Right renal cortex interstitium (tissue), 3 donors: ENCODE measurements at places on chromosomes 16 and 17.

DNA sequence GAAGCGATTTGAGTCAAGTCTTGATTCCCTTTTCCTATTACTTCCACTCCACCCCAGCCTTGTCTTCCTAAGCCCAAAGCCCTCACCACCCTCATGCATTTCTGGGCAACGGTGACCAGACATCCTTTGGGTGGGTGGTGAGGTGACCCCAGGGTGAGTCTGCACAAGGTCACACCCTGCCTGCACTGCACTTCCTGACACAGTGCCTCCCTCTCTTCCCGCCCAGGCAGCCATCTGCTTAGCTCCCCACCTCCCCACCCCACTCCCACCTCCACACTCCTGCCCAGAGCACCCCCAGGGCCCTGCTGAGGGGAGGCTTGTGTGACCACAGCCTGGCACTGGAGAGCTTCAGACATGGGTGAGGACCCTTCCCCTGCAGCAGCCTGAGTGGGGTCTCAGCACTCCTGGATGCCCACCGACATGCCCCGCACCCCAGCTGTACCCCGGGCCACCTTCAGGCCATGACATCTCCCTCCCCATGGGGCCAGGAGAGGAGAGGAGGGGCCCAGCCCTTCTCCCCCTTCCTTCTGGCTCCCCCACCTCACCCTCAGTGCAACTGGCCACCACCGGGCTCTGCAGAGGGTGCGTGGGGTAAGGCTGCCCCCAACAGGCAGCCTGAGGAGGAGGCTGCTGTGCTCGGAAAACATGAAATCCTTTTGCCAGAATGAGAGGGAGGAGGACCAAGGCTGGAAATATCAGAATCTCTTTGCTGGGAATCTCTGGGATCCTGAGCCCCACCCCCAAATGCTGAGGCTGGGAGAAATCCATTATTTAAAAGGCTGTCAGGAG is 68.6 kb downstream of the CCT6B start:
- DNase-seq = no peak

- no peak for DNase-seq
Observed at GRCh38 chr17:7404737-7405349, 946 bp upstream of the TMEM256 start.

- no peak for DNase-seq
Observed at GRCh38 chr16:3488801-3489200, 6.5 kb downstream of the C16orf90 start.

DNA sequence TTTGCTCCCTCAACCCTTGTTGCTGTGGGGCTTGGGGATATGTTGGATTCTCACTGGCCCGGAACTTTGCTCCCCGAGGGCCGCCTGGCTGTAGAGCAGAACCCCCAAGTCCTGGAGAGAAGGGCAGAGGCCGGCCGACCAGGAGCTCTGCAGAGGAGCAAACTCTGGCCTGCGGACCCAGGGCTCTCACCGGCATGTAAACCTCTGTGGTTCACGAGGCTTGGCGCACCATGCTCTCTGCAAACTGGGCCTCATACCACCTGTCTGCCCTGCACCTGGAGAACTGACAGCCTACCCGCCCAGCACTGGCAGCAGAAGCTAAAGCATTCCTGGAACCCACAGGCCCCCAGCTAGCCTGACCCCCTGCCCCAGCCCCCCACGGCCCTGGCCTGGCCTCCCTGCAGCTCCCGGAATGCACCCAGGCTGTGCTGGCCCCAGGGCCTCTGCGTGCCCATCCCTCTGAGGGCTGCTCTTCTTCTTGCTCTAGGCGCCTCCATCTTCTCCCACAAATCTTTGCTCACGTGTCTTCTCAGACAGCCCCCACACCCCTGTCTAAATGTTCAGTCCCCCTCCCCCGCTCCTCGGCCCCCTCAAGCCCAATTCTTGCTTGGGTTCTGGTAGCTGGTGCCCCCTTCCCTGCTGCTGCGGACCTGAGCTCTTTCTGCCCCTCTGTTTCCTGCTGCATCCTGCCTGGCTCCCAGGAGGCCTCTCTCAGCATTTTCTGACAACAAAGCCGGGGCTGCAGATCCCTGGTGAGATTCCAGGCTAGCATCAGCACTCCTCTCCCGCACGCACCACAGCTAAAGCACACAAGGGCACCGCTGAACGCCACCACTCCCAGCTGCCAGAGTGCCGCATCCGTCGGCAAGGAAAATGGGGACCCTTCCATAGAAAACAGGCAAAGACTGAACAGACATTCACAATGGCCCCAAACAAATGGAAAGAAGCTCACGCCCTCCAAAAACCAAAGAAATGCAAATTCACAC is 23.3 kb downstream of the ACTG1 start:
- no peak for DNase-seq

DNA sequence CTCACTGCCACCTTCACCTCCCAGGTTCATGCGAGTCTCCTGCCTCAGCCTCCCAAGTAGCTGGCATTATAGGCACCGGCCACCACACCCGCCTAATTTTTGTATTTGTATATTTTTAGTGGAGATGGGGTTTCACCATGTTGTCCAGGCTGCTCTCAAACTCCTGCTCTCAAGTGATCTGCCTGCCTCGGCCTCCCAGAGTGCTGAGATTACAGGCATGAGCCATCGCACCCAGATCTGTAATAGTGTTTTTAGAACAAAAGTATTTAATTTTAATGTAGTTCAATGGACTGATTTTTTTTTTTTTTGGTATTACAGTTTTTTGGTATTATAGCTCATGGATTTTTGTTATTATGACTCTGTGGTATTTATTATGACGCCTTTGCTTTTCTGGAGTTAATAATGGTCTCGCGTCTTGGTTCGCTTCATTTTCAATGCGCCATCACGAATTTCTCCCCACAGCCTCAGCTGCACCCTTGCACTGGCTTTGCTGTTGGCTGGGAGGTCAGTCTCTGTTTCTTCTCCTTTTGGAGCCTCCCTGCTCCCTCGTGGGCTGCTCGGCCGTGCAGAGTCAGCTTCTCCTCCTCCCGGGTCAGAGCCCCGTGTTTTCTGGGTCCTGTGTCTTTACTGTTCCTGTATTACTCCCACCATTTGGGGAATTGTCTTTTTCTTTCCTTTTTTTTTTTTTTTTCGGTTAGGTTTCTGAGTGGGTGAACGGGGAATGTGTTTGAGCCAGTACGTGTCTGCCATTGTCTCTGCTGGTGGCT is 27.2 kb downstream of the BAIAP2 start:
- no peak for DNase-seq

GRCh38 chr17:72193391-72194106 is 72.7 kb downstream of the SOX9 start:
- no peak for DNase-seq

DNA sequence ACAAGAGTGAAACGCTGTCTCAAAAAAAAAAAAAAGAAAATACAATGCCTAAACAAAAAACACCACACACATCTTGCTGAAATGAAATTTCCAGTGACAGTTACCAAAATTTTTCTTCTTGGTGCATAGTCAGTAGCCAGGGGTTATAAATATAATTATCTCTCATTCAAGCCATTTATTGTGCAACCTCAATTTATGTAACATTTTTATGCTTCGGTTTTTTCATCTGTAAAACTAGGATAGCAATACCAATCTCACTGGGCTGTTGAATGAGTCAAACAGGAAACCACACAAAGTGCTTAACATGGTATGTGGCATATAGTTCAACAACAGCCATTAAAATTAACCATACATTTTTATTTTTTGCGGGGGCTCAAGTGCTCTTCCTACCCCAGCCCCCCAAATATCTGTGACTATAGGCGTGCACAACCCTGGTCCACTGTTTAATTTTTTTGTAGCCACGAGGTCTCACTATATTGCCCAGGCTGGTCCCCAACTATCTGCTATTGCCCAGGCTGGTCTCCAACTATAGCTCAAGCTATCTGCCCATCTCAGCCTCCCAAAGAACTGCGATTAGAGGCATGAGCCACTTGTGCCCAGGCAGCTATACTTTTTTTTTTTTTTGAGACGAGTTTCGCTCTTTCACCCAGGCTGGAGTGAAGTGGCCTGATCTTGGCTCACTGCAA is 2.6 kb downstream of the COG4 start:
- no peak for DNase-seq

DNA sequence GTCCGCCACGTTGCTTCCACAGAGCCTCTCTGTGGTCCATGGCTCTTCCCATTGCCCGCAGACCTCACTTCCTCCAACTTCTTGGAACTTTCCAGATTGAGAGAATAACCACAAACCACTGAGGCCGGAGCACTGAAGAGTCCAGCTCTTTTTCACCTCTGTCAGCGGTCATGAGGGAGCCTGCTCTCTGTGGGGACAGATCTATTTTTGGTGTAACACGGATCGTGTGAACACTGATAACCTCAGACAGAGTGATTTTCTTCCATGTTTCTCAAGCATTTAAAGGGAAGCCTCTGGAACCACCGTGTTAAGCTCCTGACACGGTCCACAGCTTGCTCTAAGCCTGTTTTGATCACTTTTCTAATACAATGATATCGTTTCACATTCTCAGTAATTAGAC is 49.7 kb downstream of the NTN1 start:
- no peak for DNase-seq

- no peak for DNase-seq
Observed at GRCh38 chr16:47250983-47251382, 107.2 kb upstream of the NETO2 start.
